ENCODE measurements at places on chromosomes 5 and 9.

GRCh38 chr5:149488645-149489306, 62.5 kb downstream of the CSNK1A1 start:
- no peaks in the 10 kb centered on the region for H3K36me3 ChIP-seq
- H3K27ac ChIP-seq: no peak overlapping the region
- no peaks in the 10 kb centered on the region for H3K4me1 ChIP-seq
- H3K4me3 ChIP-seq: no peak overlapping the region
- DNase-seq: no peak
- no peaks in the 10 kb centered on the region for H3K27me3 ChIP-seq

- H3K27ac ChIP-seq: peak overlapping the region; percentile 91
- DNase-seq: peak; percentile 62
- no peaks in the 10 kb centered on the region for H3K27me3 ChIP-seq
- H3K4me3 ChIP-seq: peak overlapping the region; percentile 70
- peaks cover 32% of the 10 kb centered on the region for H3K4me1 ChIP-seq
These were observed 557 bp upstream of the PHF2 start for GRCh38 chr9:93575796-93576257.

- H3K27ac ChIP-seq: no peak overlapping the region
- H3K4me1 ChIP-seq: no peaks in the 10 kb centered on the region
- no peak for DNase-seq
- no peak overlapping the region for H3K4me3 ChIP-seq
- no peaks in the 10 kb centered on the region for H3K36me3 ChIP-seq
- H3K27me3 ChIP-seq: no peaks in the 10 kb centered on the region
These were observed 325.2 kb downstream of the PSAT1 start for GRCh38 chr9:78622126-78622525.

- H3K27ac ChIP-seq: no peak overlapping the region
- no peaks in the 10 kb centered on the region for H3K36me3 ChIP-seq
- no peak for DNase-seq
- no peaks in the 10 kb centered on the region for H3K27me3 ChIP-seq
- peaks cover 4% of the 10 kb centered on the region for H3K4me1 ChIP-seq
These were observed 21.9 kb upstream of the KCNMB1 start for GRCh38 chr5:170411100-170411499.

GRCh38 chr5:173323106-173323798, 5.0 kb downstream of the STC2 start:
- H3K27ac ChIP-seq: no peak overlapping the region
- no peaks in the 10 kb centered on the region for H3K27me3 ChIP-seq
- H3K4me3 ChIP-seq: no peak overlapping the region
- DNase-seq: no peak
- H3K36me3 ChIP-seq: no peaks in the 10 kb centered on the region
- no peaks in the 10 kb centered on the region for H3K4me1 ChIP-seq

GRCh38 chr9:137478962-137479861, 20.1 kb upstream of the NSMF start:
- no peak overlapping the region for H3K27ac ChIP-seq
- H3K4me1 ChIP-seq: no peaks in the 10 kb centered on the region
- H3K4me3 ChIP-seq: no peak overlapping the region
- H3K36me3 ChIP-seq: no peaks in the 10 kb centered on the region
- no peak for DNase-seq
- H3K27me3 ChIP-seq: no peaks in the 10 kb centered on the region

DNA sequence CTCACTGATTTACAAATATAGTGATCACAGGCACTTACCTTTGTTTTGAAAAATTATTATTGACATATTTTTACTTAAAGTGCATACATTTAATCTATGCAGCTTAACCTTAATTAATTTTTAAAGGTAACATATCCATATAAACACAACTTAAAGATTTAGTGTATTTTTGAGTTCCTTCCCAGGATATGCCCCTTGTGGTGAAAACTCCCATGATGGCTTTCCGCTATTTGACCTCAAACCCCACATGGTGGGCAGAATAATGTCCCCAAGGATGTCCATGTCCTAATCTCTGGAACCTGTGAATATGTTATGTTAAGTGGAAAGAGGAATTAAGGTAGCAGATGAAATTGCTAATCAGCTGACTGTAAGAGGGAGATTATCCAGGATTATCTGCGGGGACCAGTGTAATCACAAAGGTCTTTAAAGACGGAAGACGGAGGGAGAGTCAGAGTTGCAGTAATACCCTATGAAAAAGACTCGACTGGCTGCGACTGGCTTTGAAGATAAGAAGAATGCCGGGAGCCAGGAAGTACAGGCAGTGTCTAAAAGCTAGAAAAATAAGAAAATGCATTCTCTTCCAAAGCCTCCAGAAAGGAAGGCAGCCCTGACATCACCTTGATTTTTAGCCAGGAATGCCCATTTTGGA, 193.9 kb downstream of the ICE1 start:
- H3K27ac ChIP-seq: no peak overlapping the region
- H3K27me3 ChIP-seq: peaks cover 4% of the 10 kb centered on the region
- H3K4me1 ChIP-seq: no peaks in the 10 kb centered on the region
- H3K36me3 ChIP-seq: no peaks in the 10 kb centered on the region
- DNase-seq: no peak
- H3K4me3 ChIP-seq: no peak overlapping the region

DNA sequence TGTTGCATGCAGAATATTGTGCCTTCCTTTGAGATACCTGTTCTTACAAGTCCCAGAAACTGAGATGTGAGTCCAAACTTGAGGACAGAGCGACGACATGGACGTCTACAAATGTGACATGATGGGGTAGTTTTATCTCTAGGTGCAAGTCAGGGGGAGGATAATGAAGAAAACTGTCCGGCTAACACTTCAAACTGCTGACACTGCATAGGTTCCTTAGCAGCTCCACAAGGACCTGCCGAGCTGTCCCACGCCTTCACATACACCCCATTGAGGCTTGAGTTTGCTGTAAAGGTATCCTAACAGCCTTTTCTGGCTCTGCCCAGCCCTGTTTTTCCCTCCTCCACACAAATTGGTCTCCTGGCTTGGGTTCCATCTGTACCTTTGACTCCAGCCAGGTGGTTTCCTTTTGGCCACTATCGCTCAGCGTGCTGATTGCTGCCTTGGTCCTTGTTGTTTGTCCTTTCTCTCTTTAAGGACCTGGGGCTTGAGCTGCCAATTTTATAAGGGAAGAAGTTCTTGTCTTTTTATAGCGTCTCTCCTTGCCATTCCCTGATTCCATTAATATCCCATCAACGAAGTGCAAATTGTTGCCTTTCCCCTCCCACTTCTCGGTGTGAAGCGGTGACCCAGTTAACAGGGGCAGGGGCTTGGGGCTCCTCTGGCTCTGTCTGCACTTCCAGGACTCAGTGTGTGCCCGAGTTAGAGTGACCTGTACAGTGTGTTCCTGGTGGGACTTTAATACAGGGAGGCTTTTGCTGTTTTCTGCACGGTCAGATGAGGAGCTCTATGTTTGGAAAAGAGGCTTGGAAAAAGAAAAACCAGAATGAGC, 100.3 kb downstream of the PCSK1 start:
- no peak for DNase-seq
- no peaks in the 10 kb centered on the region for H3K27me3 ChIP-seq
- no peaks in the 10 kb centered on the region for H3K36me3 ChIP-seq
- H3K27ac ChIP-seq: no peak overlapping the region
- no peak overlapping the region for H3K4me3 ChIP-seq

GRCh38 chr5:169161022-169161680, 139.8 kb downstream of the SLIT3 start:
- H3K36me3 ChIP-seq: no peaks in the 10 kb centered on the region
- H3K27ac ChIP-seq: no peak overlapping the region
- no peak overlapping the region for H3K4me3 ChIP-seq
- H3K27me3 ChIP-seq: no peaks in the 10 kb centered on the region
- no peak for DNase-seq

DNA sequence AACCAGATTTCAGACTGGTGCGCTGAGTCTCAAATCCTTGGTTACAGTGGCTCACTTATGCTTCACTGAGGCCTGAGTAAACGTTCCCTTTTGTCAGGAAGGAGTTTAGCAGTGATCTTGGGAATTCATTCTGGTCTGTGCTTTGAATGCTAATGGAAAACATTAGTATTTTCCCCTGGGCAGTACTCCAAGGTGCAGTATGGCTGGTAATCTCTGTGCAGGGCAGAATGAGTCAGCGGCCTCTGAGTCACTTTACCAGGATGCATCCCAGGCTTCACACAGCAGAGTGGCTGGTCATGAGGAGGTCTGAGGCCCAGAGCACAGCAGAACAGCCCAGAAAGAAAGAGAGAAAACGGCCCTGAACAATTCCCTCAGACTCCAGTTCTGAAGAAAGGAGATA, 54.0 kb downstream of the PCA3 start:
- no peaks in the 10 kb centered on the region for H3K36me3 ChIP-seq
- H3K27ac ChIP-seq: no peak overlapping the region
- H3K4me1 ChIP-seq: no peaks in the 10 kb centered on the region
- no peak for DNase-seq

GRCh38 chr5:36496471-36496870, 109.9 kb upstream of the SLC1A3 start:
- H3K4me1 ChIP-seq: no peaks in the 10 kb centered on the region
- no peaks in the 10 kb centered on the region for H3K36me3 ChIP-seq
- no peak overlapping the region for H3K27ac ChIP-seq
- no peaks in the 10 kb centered on the region for H3K27me3 ChIP-seq
